ENCODE measurements at places on chromosomes 12 and 14.

DNA sequence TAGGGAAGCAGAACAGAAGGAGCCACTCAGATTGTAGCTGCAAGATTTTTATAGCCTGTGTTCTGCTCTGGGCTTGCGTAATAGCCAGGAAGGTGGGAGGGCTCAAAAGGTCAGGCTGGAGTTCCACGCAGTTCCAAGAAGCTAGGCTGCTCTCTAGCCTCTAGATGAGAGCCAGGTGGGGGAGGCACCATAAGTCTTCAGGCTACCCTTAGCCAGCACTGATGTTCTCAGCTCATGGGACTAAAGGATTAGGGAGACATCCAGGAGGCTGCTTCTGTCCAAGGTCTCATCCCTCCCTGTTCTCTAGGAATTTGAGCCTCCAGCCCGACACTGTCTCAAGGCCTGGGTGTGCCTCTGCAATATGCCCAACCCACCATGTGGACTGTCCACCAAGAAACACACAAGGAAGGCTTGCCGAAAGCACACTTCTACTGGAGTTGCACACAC lies 1.7 kb downstream of the LMBR1L start:
- peak; percentile 6 for DNase-seq

GRCh38 chr12:123919980-123920360 lies 52.7 kb downstream of the CCDC92 start:
- DNase-seq: no peak

DNA sequence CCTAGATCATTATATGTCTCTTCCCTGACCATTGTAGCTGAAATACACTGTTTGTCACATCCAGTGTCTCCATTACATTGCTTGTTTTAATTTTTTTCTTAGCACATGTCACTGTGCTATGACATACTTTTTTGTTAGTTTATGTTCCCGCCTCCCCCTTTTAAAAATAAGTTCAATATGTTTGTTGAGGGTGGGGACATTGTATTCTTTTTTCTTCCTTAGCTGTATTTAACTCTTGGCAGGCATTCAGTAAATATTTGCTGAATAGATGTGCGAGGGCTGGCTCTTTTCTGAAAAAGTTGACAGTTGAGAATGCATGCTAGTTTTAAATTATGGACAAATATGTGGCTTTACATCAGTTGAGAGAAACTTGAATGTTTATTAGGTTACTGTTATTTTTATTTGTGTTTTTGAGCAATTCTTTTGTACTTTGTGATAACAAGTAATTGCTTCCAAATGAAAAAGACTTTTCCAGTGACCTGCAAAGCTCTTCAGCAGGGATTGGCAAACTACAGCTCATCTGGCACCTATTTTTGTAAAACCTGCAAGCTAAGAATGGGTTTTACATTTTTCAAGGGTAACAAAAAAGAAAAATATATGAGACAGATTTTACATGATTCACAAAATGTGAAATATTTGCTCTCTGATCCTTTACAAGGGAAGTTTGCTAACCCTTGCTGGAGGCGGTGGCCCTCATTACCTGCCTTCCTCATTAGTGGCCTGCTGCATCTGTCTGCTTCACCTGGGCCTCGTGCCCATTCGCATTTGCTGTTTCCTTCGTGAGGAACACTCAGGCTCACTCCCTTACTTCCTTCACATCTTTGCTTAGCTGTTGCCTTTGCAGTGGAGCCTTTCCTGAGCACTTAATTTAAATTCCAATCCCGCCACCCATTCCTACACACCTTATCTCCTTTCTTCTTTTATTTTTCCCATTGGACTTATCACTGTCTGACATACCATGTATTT lies 229.4 kb downstream of the ERC1 start:
- DNase-seq: no peak

DNA sequence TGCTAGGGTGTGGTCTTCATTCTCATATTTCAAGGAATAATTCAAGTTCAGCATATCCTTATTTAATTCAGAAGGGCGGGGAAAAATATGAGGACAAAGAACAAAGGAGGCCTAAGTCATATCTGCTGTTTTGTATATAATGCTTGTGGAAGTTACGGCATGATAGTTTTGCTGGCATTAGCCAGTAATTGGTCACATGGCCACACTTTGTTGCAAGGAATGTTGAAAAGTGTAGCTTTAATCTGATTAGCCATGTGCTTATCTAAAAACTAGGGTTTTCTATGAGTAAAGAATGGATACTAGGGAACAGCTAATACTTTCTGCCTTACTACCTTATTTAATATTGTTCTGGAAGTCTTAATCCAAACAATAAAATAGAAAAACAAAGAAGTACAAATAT lies 34.4 kb upstream of the E2F7 start:
- DNase-seq: no peak

GRCh38 chr14:56333359-56334292 lies 215.4 kb downstream of the PELI2 start:
- DNase-seq: no peak

DNA sequence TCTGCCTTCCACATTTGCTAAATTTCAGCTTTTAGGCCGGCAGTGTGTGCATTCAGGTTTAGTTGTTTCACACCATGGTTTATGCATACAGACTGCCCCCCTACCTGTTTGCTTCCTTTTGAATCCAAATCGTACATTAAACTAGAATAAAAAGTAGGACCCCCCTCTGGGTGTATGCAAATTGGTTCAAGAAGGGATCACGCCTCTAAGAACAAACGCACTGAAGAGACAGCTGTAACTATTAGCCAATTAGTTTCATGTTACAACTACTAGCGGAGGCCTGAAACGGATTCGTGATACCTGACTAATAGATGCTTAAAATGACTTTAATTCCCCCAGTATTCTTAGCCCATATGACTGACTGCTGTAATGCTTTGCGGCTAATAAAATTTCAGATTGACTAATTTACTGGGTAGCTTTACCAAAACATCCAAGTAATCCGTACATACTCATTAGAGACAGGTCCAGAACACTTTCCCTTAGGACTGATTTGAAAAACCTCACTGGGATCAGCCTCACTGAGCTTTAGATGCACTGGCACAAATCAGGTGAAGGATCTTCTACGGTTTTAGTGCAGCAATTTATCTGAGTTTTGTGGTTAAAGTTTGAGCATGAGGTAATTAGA lies 411.8 kb downstream of the NPAS3 start:
- DNase-seq: no peak

- DNase-seq: no peak
Observed at GRCh38 chr14:101475456-101476257, 85.6 kb upstream of the DIO3 start.

GRCh38 chr12:12718853-12719252 lies 1.7 kb downstream of the CDKN1B start:
- no peak for DNase-seq

DNA sequence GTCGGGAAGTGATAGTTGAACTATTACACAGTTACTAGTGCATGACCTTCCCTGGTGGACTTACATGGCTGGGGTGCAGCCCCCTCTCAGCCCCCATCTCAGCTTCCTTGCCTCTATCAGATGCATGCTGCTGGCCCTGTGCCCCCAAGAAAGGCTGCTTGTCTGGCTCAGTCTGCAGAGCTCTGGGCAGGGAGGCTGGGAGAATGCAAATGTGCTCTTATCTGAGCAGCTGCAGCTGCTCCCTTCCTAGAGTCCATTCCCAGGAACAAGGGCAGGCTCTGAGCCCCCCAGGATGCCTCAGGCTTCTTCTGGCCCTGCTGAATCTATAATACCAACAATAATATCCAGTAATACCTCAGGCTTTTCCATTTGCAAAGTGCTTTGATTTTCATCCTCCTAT lies 218.1 kb upstream of the SRRM4 start:
- no peak for DNase-seq

DNA sequence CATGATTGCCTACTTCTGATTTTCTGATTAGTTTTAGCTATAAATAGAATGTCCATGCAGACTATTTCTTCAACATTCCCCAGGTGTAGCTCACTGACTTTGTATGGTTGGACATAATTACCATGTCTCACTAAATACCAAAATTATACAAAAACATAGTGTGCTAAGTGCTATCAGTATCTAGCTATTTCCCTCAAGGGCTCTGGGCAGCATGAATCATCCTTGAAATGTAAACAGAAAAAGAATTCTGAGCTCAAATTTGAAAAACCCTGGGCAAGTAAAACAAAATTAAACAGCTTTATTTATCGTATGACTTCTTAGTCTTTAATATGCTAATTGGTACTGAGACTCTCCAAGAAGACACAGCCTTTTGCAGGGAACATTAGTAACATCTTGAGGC lies 82.9 kb downstream of the SPATA7 start:
- DNase-seq: no peak

GRCh38 chr14:91405724-91406435 lies 11.7 kb downstream of the CCDC88C start:
- DNase-seq: no peak

GRCh38 chr12:70883855-70884254 lies 36.7 kb downstream of the PTPRR start:
- no peak for DNase-seq

DNA sequence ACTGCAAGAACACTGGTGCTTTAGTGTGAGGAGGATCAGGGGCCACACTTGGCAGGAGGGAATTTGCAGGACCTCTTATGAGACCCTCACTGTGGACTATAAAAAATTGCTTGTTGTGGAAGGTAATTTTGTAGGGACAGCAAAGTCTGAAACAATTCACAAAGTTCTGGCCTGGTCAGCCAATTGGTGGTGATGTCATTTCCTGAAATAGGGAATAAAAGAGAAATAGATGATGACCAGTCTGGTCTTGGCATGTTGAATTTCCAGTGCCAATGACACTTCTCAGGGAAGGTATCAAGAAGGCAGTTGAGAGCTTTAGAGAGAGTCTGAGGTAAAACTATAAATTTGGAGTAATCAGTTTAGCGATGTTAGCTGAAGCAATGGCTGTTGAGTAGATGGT lies 129.3 kb upstream of the LMNTD1 start:
- DNase-seq: no peak

DNA sequence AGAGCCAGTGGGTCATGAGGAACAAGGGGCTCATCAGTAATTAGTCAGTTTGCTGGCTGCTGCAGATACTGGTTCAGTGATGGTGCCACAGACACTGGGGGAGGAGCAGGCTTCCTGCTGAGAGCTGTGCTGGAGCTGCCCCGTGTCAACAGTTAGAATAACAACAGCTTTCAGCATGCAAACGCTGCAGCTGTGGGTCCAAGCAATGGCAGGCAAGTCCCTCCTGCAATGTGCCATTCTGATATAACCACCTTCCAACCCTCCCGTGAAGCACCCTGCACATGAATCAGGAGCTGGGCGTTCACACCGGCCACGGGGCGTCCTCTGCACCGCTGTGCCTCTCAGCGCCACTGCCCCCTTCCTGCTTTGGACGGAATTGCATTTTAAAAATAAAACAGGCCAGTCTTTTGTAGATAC lies 258.4 kb upstream of the SFSWAP start:
- DNase-seq: no peak

DNA sequence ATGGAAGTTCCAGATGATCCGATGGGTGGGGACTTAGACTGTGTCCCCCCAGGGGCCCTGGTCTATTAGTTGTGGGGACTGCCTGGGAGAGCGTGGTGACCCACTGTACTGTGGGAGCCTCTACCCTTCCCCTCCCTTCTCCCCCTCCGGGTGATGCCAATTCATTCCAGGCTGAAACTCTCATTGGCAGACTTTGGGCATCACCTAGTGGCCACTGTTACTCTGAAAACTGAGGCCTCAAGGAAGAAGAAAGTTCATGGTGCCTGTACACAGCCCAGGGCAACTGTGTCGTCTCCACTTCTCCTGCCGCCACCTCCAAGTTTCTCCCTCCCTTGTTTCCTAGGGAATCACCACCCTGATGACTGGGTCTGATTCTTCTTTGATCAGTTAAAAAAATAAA lies 173.6 kb upstream of the ALG10B start:
- no peak for DNase-seq

GRCh38 chr14:20603813-20604690 lies 12.9 kb upstream of the RNASE12 start:
- no peak for DNase-seq

GRCh38 chr12:29882846-29883245 lies 99.1 kb upstream of the TMTC1 start:
- no peak for DNase-seq

GRCh38 chr14:59918824-59919569 lies 947 bp upstream of the LRRC9 start:
- DNase-seq: no peak

- DNase-seq: no peak
Observed at GRCh38 chr14:100028990-100029677, 36.1 kb upstream of the EVL start.

DNA sequence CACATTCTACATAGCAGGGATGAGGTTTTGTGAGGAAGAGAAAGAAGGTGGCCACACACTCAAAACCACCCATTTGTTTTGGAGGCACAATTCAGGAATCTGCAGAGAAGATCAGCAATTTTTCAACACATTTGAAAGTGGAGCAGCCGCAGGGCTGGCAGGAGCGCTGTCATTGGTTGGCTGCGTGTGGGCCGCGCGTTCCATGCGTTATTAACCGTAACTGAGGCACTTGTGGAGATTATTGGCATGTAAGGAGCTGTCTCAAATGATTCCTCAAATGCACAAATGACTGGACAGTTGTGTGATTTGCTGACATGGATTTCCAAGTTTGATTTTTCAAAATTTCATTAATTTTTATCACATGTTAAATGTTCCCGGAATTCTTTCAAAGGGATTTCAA lies 318.5 kb downstream of the TMEM132D start:
- DNase-seq: no peak

- DNase-seq: peak; percentile 21
Observed at GRCh38 chr14:68730811-68731425, 61.9 kb downstream of the ZFP36L1 start.

- DNase-seq: no peak
Observed at GRCh38 chr14:98956181-98956580, 315.8 kb downstream of the BCL11B start.

DNA sequence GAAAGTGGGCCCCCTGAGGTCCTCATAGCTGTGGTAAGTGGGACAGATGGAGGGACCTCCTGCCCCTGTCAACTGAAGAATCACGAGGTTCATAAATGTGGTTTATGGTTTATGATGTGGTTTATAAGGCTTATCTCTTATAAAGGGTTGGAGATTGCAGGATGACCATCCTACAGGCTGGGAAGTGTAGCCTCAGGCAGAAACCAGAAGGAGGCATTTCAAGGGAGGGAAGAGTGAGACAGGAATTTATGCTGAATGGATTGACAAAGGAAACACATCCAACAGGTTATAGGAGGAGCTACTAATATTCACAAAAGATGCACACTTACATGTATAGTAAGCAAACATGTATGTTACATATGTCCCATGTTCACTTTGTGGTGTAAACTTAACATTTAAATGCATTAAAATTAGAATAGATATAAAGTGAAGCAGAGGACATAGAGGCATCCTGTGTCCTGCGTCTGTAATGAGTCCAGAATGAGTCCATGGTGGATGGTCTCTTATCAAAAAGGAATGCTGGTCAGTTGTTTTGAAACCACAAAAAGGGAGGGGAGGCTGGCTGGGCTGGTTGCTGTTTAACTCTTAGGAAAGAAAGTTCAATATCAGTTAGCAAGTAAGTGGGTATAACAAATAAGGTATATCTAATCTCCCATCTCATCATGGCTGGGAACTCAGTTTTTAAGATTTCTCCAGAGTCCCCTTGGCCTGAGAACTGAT lies 149.0 kb upstream of the RMST start:
- no peak for DNase-seq

All from C1 segment of cervical spinal cord (tissue), 14 donors.